ENCODE measurements at places on chromosomes 7 and 10.

DNA sequence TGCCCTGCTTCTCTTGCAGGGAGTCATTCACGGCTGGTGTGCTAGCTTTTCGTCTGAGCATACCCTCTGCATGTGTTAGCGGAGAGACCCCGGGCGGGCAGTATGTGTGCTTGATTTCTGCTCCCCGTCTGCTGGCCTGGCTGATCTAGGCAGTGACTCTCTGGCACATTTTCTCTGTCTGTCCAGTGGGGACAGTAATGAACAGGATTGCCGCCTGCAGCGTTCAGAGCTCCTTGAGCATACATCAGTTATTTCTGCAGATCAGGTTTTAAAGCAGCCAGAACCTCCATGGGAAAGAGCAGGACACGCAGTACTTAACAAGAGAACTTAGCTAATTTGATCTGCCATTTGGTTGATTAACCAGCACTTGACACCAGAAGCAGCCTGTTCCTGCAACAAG lies 242.5 kb downstream of the CELF2 start:
- DNase-seq = no peak

GRCh38 chr10:9766762-9767161 lies 1250.9 kb upstream of the CELF2 start:
- DNase-seq = no peak

GRCh38 chr10:125160856-125161706 lies 718 bp upstream of the CTBP2 start:
- DNase-seq = no peak

- no peak for DNase-seq
Observed at GRCh38 chr7:156667110-156667426, 26.5 kb downstream of the RNF32 start.

DNA sequence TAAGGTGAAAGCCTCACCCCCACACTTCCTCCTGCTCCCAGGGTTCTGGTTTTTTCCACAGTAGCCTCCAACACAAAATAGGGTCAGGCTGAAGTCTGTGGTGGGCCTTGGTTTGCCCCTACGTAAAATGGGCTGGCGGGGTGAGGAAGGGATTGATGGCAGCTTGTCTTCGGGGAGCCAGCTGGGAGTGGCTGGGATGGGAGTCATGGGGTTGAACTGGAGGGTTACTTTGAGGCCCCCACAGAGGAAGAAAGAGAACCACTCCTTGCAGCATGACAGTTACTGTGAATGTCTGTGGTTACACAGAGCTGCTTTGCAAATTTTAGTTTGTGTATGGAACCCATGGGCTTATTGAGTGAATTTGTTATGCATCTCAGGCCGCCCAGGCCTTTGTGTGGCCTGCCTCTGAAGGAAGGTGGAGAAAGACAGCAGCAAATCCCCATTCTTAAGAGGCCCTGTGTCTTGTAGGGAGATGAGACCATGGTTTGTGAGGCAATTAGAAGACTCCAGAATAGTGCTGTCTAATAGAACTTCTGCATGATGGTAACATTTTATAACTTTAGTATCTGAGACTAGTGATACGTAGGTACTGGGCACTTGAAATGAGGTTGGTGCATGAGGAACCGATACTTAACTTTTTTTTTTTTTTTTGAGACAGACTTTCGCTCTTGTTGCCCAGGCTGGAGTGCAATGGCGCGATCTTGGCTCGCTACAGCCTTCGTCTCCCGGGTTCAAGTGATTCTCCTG lies 8.1 kb downstream of the TRIM8 start:
- no peak for DNase-seq

GRCh38 chr10:451856-452255 lies 237.6 kb downstream of the DIP2C start:
- DNase-seq = no peak

DNA sequence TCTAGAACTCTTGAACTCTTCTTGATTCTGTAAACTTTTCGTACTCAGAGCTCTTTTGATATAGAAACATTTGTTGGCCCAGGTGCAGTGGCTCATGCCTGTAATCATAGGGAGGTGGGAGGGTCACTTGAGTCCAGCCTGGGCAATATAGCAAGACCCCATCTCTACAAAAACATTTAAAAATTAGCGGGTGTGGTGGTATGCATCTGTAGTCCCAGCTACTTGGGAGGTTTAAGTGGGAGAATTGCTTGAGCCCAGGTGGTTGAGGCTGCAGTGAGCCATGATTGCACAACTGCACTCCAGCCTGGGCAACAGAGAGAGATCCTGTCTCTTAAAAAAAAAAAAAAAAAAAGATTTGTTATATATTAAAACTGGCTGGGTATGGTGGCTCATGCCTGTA lies 121.6 kb downstream of the BAMBI start:
- no peak for DNase-seq

DNA sequence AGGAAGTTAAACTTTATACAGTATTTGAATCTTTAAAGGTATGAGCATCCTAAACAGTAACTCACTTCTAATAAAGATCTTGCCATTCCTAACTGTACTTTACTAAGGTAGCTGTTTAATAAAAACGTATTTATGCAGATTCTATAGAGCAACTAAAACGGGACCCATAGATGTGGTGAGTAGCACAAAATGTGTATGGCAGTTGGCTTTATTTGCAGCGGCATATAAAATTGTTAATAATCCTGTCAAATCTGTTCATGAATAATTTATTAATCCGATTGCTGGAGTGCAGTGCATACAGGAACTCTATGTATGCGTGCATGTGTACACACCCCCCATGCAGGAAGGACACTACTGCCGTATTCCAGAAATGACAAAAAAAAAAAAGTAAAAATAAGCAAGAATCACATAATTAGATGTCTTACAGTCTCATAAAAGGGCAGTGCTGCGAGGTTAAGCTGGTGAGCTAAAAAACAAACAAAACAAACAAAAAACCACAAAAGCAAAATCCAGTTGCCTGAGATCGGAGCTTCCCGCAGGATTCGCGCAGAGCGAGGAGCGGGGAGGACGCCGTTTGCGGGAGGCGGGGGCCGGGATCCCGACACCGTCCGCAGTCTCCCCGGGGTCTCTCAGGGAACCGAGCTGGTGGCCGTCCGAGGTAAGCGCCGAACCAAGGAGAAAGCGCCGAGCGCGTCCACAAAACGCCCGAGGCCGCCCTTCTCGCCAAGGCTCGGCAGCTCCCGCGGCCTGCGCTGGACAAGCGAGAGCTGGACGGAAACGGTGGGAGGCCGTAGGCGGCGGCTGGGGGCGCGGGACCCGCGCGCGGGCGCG lies 518 bp upstream of the COMMD3 start:
- no peak for DNase-seq
